Stomach (tissue), 19 donors: ENCODE measurements at places on chromosomes 16 and 17. TPM values are rescaled to one million over a fixed set of nuclear protein-coding genes. Genes with fewer than 3 reads are reported as not detected.

CCL5 gene
- total RNA-seq = 2.0 TPM

PTGES3L gene
- 3.6 TPM for total RNA-seq

NKD1 gene
- total RNA-seq = 1.2 TPM

OSGIN1 gene
- total RNA-seq = 2.6 TPM

KRT36 gene
- not detected for total RNA-seq

DNA sequence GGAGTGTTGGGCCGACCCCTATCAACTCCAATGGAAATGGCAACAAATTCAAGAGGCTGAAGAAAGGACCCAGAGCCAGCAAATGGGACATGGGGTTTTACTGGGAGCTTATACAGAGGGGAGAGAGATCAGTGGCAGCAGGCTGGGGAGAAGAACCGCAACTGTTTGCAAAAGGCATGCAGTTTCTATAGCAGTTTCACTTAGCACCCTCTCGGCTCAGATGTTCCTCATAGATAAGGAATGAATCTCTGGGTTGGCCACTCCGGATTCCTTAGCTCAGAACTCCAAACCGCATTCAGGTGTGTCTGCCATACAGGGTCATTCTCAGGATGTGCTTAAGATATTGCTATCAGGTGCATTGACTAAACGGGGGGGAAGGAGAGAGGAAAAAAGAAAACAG lies 71.1 kb upstream of the RPL38 start:
- DNase-seq = no peak

DNA sequence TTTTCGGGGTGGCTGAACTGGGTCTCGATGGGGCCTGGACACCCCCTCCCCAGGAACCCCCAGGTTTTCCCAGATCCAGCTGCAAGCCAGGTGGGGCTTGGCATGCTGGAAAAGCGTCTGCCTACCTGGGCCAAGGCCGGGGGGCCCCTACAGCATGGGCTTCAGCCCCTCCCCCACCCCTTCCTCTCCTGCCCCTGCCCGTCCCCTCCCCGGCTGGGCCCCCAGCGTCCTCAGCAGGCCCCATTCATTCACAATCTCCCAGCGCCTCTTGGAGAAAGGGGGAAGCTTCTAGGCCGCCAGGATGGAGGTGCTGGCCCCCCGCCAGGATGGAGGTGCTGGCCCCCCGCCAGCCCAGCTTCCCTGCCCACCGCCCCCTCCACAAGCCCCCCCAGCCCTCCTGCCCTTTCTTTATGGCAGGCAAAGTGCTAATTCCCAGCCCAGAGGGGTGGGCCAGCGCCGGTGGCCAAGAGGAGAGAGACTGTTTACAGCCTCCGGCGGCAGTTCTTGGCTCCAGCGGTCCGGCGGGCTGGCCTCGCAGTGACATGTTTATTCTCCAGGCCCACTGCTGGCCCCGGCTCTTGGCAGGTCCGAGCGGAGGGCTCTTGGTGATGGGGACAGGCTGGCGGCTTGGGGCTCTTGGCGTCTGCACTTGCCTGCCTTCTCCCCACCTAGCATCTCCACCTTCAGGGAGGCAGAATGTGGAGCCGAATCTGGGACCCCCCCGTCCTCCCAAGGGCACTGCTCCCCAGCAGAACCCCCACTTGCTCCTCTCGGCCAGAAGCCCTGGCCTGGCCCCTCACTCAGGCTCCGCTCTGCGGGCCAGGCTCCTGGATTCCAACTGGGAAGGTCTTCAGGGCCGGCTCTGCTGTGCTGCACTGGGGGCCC lies 94.4 kb upstream of the CIBAR2 start:
- DNase-seq = peak; percentile 45

- peak; percentile 54 for DNase-seq
These were observed 5.4 kb upstream of the NFATC3 start for GRCh38 chr16:68079626-68080344.

DNA sequence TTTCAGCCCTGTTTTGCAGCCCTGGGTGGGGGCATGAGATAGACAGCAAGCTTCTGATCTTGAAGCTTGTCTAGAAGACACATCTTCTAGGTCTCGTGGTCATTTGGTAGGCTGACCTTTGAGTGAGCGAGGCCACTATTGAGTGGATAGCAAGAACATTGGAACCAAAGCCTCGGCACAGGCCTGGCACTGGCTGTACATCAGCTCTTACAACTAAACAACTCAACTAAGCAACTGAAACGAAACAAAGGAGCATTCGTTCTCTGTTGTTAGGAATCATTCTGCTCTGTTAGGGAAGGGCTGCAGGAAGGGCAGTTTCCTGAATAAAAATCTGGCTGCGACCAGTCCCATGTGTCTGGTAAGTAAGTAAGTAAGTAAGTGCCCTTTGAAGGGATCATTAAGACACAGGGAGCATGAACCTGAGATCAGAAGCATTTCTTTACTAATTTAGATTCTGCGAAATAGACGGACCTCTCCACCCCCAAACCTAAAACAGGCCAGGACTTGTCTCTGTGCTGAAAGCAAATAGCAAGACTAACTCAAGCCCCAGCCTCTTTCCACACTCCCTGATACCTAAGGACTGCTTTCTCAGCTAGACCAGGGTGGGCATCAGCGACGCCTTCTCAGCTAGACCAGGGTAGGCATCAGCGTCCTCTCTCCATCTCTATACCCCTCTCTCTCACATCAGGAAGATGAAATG lies 22.7 kb downstream of the CYB561 start:
- no peak for DNase-seq

DNA sequence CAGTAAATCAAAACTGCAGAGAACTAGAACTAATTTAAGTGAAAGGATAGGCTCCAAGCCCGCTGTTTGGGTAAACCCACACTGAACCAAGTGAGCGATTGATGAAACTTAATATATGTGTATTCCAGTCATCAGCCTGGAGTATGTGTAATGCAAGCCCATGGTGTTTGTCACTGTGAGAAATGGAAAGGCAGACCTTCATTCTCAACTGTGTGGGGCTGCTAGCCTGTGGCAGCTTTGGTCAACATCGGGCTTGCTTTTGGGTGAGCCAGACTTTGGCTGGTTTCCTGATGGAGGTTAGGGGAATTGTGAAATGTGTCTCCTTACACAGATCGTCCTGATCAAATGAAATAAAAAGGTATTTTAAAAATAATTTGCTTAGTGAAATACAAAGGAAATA lies 279.9 kb downstream of the IRX3 start:
- no peak for DNase-seq

- no peak for DNase-seq
These were observed 124.2 kb downstream of the PARN start for GRCh38 chr16:14505846-14506245.

GRCh38 chr16:22012241-22012640 lies 4.3 kb downstream of the MOSMO start:
- DNase-seq = no peak

GRCh38 chr16:88759245-88759975 lies 25.6 kb downstream of the PIEZO1 start:
- DNase-seq = peak; percentile 79

DNA sequence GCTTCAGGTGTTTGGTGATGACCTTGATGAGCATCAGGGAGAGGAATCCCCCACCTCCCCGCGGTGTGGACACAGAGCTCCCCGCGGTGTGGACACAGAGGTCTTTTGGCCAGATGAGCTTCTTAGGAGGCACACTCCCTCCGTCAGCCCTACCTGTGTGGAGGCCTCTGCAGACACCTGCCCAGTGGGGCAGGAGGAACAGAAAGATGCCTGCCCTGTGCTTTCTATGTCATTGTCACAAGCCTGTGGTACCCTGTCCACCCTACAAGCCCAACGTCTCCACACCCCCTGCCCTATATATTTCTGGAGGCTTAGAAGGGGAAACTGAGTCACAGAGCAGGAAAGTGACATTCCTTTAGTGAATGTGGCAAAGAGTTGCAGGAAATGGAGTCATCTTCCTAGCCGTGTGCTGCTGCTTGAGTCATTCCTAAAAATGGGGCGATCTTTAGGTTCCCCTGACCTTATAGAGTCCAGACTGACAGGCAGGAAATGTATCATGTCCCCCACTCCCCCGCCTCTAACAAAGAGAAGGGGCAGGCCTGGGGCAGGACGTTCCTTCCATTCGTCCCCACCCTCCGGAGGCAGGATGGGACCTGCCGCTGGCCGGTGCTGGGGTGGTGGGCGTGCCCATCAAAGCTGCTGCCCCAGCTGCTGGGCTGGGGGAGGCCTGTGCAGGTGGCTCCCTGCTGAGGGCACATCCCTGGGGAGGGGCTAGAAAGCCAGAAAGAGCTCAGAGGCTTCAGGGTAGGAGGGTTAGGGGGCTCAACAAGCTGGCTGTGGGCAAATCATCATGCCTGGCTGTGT lies 1.0 kb upstream of the C16orf74 start:
- no peak for DNase-seq

DNA sequence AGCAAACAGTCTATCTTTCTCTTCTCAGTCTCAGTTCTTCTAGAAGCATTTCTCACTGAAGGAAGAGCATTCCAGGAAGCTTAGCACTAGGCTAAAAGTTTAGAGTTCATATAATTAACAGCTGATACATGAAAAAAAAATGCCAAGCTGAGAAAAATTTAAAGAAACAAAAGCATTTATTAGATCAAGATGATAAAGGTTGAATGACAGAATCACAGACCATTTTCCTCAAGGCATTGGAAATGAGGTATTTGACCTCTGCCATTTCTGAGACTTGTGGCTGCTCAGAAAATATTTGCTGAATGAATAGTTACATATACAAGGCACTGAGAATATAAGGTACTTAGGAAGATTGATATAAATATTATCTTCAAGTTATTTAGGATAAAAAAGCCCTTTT lies 901.6 kb upstream of the GOT2 start:
- no peak for DNase-seq

- DNase-seq = no peak
These were observed 9.2 kb upstream of the GGT6 start for GRCh38 chr17:4569591-4569990.

GRCh38 chr16:66278111-66278531 lies 88.4 kb upstream of the CDH5 start:
- DNase-seq = peak; percentile 64

GRCh38 chr17:55450232-55450825 lies 28.7 kb upstream of the MMD start:
- DNase-seq = no peak

DNA sequence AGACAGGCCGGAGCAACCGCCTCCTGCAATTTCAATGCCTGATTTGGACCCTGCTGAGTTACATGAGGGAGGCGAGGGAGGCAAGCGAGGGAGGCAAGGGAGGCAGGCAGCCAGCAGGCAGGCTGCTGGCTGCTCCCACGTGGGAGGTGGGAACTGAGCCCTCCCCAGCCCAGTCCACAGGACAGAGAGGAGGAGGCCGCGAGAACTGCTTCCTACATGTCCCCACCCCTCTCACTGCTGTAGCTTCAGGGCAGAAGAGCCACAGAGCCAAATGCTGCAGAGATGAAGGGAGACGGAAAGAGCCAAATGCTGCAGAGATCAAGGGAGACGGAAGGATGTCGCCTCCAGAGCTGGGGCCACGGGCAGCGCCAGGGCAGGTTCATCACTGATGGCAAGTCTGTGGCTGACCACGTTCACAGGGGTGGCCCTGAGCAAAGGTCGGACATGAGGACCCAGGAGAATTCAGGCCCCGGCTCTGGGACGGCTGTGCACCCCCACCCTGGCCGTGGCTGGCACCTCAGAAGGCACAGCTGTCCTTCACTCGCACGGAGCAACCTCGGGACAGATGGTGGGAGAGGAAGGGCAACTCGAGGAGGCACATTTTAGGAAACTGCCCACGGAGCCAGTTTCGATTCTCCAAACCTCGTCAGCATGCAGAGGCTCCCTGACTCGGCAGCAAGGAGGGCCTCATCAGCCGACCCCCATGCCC lies 21.5 kb downstream of the RPH3AL start:
- DNase-seq = no peak
